ENCODE measurements at places on chromosomes 5 and 9.

- DNase-seq: no peak
These were observed 206.9 kb downstream of the FSTL4 start for GRCh38 chr5:133405275-133406034.

GRCh38 chr5:17720071-17720470, 85.8 kb downstream of the TAF11L14 start:
- DNase-seq: no peak

GRCh38 chr9:84141741-84142370, 161.3 kb downstream of the RMI1 start:
- no peak for DNase-seq

DNA sequence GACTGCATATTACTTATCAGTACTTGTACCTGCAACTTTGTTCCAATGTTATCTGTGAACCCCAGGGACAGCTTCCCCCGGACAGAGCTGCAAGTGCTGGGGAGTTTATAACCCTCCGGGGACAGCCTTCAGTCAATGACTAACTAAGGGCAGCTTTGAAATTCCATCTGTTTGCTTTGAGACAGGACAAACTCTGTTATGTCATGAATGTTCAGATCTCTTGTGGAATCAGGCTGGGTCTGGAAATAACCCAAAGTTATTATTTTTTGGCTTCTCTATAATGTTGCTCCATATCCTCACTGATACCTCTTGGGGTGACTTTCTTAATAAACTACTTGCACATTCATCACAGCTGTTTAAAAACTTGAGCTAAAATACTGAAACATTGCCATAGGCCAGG, 617.5 kb upstream of the TLE4 start:
- DNase-seq: no peak

GRCh38 chr5:132221781-132222648, 5.6 kb downstream of the P4HA2 start:
- no peak for DNase-seq

GRCh38 chr5:56269216-56269927, 36.2 kb upstream of the ANKRD55 start:
- peak; percentile 18 for DNase-seq

DNA sequence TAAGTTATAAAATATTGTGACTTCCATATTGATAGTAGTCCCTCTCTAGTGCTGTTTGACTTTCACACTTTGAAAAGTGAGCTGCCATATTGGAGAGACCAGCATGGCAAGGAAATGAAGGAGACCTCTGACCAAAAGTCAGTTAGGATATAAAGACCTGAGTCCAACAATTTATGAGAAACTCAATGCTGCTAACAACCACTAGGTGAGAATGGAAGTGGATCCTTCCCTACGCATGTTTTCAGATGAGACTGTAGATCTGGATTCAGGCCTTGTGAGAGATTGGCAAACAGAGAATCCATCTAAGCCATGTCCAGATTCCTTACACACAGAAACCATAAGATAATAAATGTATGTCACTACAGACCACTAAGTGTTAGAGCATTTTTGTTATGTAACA, 81.6 kb downstream of the CTNND2 start:
- no peak for DNase-seq

DNA sequence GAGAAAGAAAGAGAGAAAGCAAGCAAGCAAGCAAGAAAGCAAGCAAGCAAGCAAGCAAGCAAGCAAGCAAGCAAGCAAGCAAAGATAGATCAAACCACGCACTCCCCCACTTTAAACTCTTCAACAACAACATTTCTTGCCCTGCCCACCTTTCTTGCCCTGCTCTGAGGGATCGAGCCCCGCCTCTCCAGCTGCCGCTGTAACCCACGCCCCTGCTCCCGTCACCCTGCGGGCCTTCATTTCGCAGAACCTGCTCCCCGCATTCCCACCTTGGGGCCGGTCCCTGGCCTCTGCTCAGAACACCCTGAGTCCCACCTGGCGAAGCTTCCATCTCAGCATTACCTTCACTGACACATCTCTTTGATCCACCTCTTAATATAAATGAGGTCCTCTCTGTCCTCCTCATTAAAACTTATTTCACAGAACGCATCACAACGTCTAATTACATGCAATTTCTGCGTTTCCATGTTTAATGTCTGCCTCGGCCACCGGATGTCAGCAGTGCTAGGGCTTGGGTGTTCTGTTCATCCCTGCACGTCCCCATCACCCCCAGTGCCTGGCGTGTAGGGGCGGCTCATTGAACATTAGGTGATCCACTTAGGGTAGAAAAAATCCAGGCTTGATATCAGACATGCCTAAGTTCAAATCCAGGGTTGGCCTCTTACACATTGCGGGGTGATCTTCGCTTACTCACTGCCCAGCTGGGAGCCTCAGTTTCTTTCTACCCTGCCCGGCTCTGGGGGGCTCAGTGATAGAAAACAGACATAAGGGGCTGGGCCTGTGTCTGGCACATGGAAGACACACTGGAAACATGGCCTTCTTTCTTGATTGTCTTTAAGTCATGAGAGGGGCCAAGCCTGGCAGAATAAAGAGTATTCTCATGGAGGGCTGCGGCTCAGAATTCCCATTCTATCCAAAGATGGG, 187.6 kb downstream of the DAB2IP start:
- DNase-seq: no peak

DNA sequence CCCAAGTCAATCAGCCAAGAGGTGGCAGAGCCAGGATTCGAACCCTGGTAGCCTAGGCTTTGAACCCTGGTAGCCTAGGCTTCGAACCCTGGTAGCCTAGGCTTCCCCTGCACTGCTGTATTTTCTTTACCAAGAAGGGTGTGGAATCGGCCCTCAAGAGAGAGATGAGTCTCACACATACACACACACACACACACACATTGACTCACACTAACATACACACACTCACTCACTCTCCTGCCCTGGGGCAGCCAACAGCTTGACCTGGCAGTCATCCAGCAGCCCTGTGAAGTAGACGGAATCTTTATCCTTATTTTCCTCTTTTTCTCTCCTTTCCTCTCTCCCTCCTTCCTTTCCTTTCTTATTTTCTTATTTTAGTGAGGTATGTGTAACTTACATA, 55.4 kb upstream of the RPL26L1 start:
- DNase-seq: no peak

DNA sequence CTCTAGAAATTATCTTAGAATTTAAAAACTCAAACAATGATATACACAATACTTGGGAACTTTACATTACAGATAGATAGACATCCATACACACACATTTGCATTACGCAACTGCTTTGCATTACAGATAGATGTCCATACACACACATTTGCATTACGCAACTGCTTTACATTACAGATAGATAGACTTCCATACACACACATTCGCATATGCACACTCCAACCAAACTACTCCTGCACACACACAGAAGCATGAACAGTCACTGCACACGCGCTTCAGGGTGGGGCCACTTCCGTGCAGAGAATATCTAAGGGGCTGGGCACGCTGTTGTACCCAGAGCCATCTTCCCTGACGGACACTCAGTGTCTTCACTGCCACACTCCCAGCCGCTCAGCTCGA, 7.9 kb upstream of the ADAMTS16 start:
- no peak for DNase-seq

DNA sequence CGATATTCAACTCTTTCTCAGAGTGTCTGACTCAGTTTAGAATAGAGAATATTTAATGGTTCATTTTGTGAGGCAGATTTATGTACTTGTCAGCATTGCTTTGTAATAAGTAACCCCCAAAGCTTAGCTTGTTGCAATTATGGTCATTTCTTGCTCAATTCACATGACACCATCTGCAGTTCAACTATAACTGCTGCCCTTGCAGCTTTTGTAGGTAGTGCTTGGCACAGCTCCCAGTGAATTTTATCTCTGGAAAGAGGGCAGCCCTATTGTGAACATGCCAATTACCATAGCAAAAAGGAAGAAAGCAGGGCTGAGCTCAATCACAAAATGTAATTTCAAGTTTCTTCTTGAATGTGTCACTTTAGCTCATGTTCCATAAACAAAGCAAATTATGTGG, 1587.7 kb upstream of the ACO1 start:
- no peak for DNase-seq

DNA sequence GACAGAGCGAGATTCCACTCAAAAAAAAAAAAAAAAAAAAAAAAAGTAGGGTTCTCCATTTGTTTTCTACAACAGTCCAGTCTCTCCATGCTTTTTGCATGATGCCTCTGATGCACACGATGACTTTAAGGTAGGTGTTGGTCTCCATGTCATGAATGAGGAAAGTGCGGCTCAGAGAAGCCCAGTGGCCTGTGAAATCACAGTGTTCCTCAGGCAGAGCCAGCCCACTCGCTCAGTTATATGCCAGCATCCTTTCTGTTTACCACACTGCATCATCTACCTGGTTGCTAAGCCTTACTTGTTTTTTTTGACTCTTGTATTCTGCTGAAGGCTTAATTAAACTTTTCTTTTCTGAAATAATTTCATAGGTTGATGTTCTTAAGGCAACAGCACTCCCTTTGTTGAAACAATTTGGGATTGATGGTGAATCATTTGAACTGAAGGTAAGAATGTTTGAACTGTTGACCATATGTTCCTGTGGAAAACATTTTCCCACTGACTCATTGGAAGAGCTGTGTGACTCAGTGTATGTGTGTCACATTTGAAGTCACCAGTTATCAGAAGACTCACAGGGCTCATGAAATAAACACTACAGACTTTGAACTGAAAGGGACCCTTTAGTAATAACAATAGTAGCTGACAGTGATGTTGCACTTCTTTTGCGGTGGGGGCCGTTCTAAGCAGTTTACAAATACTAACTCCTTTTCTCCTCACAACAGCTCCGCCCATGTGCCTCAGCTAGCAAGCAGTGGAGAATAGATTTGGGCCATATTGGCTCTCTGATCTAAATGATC, 40.2 kb downstream of the RCL1 start:
- no peak for DNase-seq

All from GM12864 (cell line).